ENCODE measurements at places on chromosomes 12 and 14. TPM values are rescaled to one million over a fixed set of nuclear protein-coding genes. Genes with fewer than 3 reads are reported as not detected.

SMCO3 gene
- polyA plus RNA-seq = 0.42 TPM

TMEM253 gene
- polyA plus RNA-seq = 2.3 TPM

SCNN1A gene
- 2.6 TPM for polyA plus RNA-seq

KDM5A gene
- 44.2 TPM for polyA plus RNA-seq

SERPINA12 gene
- not detected for polyA plus RNA-seq

C12orf60 gene
- polyA plus RNA-seq = 2.4 TPM

NYNRIN gene
- 106 TPM for polyA plus RNA-seq

IFT43 gene
- polyA plus RNA-seq = 51.5 TPM

KLRC2 gene
- 0.15 TPM for polyA plus RNA-seq

FOXG1 gene
- 0.03 TPM for polyA plus RNA-seq

FBXW8 gene
- 27.5 TPM for polyA plus RNA-seq

SERPINA5 gene
- polyA plus RNA-seq = 0.44 TPM

IAPP gene
- polyA plus RNA-seq = not detected

GRCh38 chr12:2745655-2746054 is 49.1 kb upstream of the FKBP4 start:
- DNase-seq = no peak

DNA sequence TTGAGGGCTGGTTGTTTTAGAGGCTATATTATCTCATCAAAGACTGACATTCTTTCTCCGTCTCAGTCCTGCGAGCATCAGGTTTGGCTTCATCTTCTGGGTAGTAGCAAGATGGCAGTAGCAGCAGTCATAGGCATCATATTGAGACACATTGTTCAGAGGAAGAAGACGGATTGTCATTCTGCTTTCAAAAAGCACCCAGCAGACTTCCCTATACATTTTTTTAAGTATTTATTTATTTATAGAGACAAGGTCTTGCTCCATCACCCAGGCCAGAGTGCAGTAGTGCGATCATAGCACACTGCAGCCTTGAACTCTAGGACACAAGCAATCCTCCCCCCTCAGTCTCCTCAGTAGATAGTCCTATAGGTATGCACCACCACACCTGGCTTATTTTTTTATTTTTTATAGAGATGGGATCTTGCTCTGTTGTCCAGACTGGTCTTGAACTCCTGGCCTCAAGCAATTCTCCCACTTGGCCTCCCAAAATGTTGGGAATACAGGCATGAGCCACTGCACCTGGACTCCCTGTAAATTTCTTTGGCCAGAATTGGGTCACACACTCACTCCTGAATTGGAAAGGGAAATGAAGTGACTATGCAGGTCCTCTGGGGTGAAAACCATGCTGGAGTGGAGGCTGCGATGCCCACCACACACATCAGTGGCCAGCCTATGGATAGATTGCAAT is 125.4 kb downstream of the SLC38A6 start:
- no peak for DNase-seq

- DNase-seq = no peak
Observed at GRCh38 chr12:129190827-129191226, 337.5 kb downstream of the GLT1D1 start.

- DNase-seq = no peak
Observed at GRCh38 chr14:90457186-90457585, 60.4 kb downstream of the CALM1 start.

GRCh38 chr14:89724628-89724960 is 229.9 kb downstream of the EFCAB11 start:
- no peak for DNase-seq

DNA sequence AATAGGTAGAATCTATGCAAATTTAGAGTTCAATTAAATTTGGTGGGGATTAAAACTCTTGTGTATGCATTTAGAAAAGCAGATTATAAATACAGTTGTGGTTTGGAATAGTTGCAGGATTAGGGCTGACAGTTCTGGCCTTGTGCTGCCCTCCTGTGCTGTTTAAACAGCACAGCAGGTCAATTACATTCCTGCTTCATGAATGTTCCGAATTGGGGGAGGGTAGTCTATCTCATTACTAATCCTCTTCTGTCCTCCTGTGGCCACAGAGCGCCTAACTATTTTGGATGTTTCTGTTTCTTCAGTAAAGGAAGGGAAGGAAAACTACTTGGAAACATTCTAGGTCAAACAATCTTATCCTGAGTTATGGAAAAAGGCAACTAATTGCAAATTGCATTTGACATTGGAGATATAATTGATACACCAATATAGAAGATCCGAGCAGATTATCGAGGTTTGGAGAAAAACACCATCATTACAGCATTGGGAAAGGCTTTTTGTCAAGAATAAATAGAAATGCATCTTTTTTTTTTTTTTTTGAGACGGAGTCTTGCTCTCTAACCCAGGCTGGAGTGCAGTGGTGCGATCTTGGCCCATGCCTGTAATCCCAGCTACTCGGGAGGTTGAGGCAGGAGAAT is 8.7 kb upstream of the GPR19 start:
- DNase-seq = no peak

- no peak for DNase-seq
Observed at GRCh38 chr14:101889898-101890297, 74.5 kb upstream of the DYNC1H1 start.

- no peak for DNase-seq
Observed at GRCh38 chr14:86961106-86961716, 1031.8 kb downstream of the GALC start.

- no peak for DNase-seq
Observed at GRCh38 chr14:56522403-56522802, 57.2 kb upstream of the TMEM260 start.

DNA sequence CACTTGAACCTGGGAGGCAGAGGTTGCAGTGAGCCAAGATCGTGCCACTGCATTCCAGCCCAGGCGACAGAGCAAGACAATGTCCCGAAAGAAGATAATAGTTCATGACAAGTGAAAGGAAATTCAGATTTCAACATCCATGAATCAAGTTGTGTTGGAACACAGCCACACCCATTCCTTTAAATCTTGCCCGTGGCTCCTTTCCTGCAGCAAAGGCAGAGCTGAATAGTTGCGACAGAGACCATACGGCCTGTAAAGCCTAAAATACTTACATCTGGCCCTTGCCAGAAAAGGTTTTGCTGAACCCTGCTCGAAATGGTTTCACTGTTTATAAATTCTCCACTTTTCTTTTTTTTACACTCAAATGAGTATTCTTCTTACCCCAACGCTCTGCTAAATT is 17.7 kb upstream of the ITPK1 start:
- no peak for DNase-seq

GRCh38 chr12:132033627-132034026 is 83.9 kb downstream of the EP400 start:
- no peak for DNase-seq

DNA sequence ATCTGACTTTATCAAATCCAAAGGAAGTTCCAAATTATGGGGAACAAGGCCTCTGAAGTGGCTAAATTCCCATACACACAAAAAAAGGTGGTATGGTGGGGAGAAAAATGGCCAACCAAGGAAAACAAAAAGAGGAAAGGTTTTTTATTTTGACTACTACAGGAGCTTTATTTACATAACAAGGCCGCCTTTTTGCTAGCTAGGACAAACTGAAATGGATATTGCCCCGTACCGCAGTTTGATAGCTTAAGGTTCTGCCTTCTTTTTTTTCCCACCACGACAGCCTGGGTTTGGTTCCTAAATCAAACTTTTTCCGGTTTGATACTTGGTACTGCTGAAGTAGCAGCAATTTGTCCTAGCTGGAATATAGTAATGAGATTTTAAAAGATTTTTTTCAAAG is 66.8 kb downstream of the COX16 start:
- DNase-seq = no peak

DNA sequence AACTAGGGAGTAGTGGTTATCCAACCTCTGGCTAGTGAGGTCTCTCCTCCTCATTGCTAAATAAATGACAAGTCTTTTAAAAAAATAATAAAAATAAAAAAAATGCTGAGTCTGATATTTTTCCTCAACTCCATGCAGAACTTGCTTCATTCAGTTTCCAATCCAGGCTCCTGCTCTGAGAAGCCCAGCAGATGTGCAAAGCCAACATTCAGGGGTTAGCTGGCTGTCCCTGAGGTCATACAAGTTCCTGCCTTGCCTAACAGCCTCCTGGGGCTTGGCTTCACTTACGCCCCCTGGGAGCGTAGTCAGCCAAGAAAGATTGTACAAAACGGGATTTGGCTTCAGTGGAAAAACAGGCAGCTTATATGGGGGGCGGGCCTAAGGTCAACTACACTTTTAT is 23.3 kb downstream of the RTRAF start:
- peak; percentile 66 for DNase-seq

DNA sequence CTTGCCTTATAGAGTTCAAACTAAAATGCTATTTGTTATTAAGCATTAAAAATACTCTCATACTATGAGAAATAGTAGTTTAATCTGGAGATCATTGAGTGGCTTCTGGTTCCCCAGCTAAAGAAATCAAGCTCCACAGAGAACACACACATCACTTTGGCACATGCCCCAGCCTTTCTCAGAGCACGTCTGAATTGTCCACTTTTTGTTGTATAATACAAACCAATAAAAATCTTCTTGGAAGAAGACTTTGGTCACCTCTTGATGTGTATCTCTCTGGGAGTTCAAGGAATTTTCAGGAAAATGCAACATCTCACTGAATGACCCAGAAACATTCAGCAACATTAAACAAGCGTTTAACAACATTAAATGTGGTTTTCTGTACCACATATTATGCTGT is 413.9 kb downstream of the GALC start:
- no peak for DNase-seq

- no peak for DNase-seq
Observed at GRCh38 chr14:67744046-67744445, 42.4 kb downstream of the RDH12 start.

GRCh38 chr12:111443086-111443485 is 37.4 kb downstream of the SH2B3 start:
- no peak for DNase-seq

GRCh38 chr14:40599725-40600124 is 1007.0 kb upstream of the LRFN5 start:
- no peak for DNase-seq

DNA sequence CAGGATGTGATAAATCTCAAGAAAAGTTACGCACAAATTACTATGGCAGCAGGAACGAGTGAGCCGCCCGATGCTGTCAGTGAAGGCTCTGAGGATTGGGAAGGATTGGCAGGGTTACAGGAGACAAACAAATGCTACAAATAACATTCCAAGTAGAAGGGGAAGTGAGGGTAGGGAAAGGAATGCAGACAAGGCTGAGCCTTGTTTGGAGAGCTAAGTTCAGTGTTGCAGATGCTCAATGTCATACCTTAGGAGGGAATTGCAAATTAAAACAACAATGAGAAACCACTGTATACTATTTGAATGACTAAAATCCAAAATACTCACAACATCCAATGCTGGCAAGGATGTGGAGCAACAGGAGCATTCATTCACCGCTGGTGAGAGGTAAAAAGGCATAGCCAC is 1.3 kb downstream of the CLEC9A start:
- no peak for DNase-seq

- DNase-seq = no peak
Observed at GRCh38 chr12:123532019-123532418, 1.5 kb downstream of the RILPL1 start.

DNA sequence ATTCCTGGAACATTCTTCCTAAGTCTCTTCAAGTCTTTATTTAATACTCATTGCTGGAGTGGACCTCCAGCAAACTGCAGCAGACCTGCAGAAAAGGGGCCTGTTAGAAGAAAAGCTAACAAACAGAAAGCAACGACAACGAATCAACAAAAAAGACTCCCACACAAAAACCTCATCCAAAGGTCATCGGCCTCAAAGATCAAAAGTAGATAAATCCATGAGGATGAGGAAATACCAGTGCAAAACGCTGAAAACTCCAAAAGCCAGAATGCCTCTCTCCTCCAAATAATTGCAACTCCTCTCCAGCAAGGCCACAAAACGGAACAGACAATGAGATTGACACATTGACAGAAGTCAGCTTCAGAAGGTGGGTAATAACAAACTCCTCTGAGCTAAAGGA is 472.2 kb downstream of the C12orf50 start:
- no peak for DNase-seq

All from right lung (tissue), 10 donors.